Hindlimb muscle (tissue), 1 donor: ENCODE measurements at places on chromosomes 5 and 9.

GRCh38 chr5:87298692-87299362, 31.1 kb downstream of the RASA1 start:
- no peak for DNase-seq

- DNase-seq = no peak
These were observed 1.5 kb downstream of the COL27A1 start for GRCh38 chr9:114156657-114157421.

- no peak for DNase-seq
These were observed 8.6 kb upstream of the SV2C start for GRCh38 chr5:76074487-76075065.

DNA sequence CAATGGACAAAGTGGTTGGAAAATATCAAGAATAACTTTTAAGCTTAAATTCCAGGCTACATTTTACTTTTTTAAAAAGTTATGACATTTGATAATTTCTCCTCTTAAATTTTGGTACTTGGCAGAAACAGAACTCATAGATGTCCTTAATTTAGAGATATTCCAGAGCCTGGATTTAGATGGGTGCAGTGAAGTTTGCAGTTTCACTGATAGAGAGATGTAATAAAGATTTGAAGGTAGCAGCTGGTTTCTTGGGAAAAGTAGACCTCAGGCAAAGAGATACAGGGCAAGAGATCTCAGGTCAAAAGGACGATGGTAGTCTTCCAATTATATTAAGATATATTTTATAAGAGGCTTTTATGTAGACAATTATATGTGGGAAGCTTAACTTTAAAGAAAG, 134.6 kb downstream of the ISL1 start:
- no peak for DNase-seq

DNA sequence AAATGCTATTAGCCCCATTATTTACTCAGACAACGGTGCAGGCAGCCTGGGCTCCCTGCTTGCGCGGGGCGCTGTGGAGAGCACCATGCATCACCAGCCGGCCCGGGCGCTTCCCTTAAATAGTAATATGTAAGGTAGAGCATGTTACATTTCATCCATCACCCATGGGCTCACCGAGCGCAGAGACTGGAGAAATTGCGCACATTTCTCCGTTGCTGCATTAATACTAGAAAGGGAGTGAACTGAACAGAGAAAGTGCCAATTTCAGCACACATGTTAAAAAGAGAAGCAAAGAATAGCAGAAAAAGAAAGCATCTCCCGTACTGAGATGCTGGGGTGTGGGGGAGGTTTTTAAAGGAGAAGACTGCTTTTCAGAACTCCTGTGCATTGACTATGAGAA, 400.3 kb downstream of the ZSWIM6 start:
- DNase-seq = no peak

- DNase-seq = peak; percentile 5
These were observed 1.0 kb upstream of the TSLP start for GRCh38 chr5:111070272-111071134.

DNA sequence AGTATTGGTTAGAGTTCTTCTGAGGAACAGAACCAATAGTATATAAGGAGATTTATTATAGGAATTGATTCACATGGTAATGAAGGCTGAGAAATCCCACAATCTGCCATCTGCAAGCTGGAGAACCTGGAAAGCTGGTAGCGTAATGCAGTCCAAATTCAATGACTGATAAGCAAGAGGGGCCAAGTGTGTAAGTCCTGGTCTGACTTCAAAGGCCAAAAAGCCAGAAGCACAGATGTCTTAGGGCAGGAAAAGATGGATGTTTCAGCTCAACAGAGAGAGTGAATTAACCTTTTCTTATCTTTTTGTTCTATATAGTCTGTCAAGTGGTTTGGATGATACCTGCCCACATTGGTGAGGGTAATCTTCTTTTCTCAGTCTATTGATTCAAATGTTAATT, 146.4 kb downstream of the FGF10 start:
- no peak for DNase-seq

DNA sequence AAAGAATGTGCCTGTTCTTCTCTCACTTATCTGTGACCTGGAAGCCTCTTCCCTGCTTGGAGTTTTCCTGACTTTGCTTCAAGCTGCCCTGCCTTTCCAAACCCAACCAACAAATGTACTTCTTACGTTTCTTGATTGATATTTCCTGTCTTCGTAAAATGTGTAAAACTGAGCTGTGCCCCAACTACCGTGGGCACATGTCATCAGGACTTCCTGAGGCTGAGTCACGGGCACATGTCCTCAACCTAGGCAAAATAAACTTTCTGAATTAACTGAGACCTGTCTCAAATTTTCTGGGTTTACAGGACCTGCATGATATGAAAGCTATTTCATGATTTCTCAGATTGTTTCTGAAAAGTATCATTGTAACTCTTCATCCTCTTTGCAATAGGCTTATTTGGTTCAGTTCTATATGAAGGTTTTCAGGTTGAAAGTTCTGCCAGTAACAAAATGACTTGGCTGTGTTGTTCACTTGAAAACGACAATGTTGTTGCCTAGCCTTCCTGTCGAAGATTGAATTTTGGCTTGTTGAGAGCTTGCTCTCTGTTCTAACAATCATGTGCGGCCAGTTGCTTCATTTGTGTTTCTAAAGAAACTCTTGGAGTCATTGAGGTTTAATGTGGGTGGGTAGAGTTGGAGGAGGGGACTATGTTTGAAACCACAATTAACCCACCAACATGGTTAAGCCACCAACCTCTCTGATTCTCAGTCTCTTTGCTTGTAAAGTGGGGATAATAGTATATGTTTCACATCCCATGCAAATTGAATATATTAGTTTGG, 145.6 kb downstream of the FBXL7 start:
- DNase-seq = no peak

DNA sequence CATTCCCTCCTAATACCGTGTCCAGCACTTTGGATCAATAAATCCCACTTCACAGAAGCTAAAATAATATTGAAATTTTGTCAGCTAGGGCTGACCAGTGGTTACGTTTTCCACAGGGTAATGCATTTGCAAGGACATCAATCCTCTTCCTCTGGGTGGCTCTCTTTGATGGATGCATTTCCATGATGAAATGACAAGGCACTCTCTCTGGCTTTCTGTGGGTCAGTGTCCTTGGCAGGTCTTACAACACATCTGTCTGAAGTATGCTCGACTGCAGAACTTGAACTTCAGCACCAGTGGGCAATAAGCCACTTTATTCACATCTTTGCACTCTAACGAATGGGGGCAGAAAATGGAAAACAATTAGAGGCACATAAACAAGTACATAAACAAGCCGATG, 330.1 kb downstream of the ADAMTS6 start:
- DNase-seq = no peak

- no peak for DNase-seq
These were observed 174.4 kb downstream of the HSPA4 start for GRCh38 chr5:133226186-133226585.

- no peak for DNase-seq
These were observed 310.0 kb downstream of the ASTN2 start for GRCh38 chr9:117104716-117105495.

GRCh38 chr5:83844449-83845068, 123.9 kb upstream of the HAPLN1 start:
- DNase-seq = no peak

DNA sequence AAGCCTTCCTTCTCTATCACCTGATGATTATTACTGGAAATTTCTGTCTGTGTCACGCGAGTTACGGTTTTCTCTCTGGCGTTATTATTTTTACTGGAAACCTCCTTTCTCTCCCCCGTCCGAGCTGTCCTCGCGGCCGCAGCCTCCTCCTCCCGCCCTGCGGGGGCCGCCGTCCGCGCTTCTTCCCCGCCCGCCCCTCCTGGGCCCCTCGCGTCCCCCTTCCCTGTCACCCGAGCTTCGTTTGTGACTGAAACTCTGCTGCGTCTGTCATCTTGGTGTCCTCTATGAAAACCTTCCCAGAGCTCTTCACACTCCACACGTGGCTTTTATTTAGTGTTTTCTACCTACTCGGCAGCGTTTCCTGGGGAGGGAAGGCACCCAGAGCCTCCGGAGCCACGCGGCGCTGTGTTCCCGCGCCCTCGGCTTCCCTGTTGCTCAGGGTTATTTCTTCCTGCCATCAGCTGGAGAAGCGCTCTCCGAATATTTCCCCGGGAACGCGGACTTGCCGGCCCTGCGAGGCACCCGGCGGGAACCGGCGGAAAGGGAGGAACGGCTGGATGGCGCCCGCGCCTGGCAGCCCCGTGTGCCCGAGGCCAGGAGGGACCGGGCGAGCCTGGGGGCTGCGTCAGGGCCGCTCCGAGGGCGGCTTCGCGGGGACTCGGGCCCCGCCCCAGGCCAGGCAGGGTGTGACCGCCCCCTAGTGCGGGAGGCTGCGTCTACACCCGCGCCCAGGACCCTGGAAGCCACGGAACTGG, 33.9 kb downstream of the TRIP13 start:
- peak; percentile 30 for DNase-seq

- no peak for DNase-seq
These were observed 23.2 kb downstream of the SLC46A2 start for GRCh38 chr9:112867275-112867991.

DNA sequence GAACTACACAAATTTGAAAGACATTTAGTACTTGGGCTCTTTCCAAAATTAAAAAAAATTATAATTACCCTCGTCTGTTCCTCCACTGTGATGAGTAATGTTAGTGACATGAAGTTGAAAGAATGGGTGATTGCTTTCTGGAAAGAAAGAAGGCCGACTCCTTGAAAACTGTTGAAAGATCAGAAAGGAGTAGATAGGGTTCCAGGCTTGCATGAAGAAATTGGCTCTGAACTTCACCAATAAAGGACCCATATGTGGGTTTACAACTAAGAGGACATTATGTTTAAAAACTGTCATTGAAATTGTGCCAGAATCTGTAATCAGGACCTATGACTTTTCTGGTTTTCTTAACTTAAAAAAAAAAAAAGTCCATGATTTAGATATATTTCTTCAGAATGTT, 20.7 kb upstream of the MOCS2 start:
- no peak for DNase-seq

- no peak for DNase-seq
These were observed 34.7 kb downstream of the ADAMTSL2 start for GRCh38 chr9:133569121-133569785.

GRCh38 chr5:3335301-3335700, 260.3 kb upstream of the IRX1 start:
- no peak for DNase-seq

DNA sequence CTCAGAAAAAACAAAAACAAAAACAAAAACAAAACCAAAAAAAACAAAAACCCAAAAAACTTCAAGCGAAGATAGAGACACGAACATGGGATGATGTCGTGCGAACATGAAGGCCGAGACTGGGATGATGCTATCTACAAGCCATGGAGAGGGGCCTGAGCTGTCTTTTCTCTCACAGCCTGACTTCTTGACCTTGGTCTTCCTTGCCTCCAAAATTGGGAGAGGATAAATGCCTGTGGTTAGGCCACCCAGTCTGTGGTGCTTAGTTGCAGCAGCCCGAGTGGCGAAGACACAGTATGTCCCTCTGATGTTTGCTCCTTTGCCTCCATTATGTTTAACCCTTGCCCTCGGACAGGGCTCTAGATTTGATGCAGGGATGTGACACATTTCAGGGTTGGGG, 130.4 kb upstream of the BASP1 start:
- no peak for DNase-seq

DNA sequence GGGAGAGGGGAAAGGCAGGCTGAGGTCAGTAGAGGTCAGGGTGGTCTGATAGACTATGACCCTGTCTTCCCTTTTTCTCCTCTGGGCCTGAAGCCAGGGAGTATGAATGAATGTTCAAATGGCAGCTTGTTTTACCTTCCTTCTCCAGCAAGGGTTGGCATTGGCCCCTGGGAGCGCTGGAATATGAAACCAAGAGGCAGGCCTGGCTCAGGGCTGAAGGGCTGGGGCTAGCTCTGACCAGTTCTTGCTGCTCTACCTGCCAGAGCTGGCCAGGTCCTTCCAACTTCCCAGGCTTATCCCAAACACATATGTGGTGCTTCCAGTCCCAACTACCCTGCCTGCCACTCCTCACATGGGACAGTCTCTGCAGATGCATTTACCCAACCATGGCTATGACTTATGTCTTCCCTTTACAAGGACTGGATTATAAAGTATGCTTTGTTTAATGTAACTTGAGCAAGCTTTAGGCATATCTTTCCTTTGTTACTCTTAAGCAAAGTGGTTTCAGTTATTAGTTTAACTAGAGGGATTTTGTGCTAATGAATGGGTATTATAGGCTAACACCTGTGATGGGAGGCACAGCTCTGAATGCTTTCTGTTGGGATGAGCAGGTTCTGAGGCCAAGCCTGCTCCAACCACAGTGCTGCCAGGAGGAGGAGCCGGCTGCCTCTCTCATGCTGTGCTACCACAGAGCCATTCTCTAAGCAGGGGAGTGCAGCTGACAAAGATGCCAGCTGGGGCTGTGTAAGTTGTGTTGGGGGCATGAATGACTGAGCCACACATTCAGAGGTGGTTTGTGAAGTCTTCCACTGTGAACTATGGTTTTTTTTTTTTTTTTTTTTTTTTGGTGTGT, 6.1 kb downstream of the CCNI2 start:
- no peak for DNase-seq

GRCh38 chr5:178988436-178989220, 6.5 kb downstream of the GRM6 start:
- DNase-seq = no peak

GRCh38 chr9:33430942-33431341, 16.5 kb downstream of the AQP3 start:
- no peak for DNase-seq

- DNase-seq = no peak
These were observed 58.5 kb upstream of the TSLP start for GRCh38 chr5:111013011-111013410.

DNA sequence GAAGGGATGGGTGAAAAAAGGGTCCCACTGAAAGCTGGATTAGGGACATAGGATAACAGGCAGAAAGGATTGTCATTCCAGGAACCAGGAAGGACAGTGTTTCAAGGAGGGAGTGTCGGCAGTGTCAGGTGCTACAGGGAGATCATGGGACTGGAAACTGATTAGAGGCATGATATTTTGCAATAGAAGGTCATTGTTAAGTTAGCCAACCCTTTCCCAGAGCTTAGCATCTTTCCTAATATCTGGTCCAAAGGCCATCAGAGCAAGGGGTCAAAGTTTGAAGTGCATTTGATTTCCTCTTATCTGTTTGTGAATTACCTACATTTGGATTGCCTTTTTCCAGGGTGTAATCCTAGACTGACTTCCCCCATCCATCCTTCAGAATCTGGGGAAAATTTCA, 91.3 kb downstream of the DOCK2 start:
- DNase-seq = no peak

DNA sequence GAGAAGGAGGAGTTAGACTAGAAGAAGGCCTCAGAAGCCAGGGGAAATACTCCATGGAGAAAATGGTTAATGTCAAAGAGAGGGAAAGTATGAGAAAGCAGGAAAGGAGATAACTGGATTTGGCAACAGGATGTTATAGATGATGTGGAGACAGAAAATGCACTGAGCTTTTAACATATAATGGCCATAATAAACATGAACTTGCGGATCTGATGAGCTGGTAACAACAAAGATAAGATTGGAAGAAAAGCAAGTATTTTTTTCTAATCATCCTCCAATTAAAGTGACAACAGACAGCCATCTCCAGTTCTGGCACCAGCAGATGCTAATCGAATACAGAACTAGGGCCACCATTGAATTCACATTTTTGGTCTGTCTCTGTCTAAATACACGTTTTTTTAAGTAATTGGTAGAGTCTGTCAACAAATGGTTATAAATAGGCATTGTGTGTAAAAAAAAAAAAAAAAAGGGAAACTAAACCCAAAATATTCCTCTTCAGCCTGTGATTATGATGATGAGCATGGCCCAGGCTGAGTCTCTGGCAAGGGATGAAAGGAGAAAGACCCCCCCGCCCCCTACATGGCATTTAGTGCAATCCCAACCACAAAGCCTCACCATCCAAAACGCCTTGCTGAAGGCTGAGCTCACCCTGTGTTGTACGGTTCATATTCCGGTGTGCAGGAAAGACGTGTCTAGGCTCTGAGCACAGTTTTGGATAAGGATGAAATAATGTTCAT, 149.5 kb upstream of the LHFPL2 start:
- no peak for DNase-seq

GRCh38 chr5:169629847-169630548, 7.1 kb upstream of the DOCK2 start:
- DNase-seq = no peak
